ENCODE measurements at places on chromosomes 2 and 18.

DNA sequence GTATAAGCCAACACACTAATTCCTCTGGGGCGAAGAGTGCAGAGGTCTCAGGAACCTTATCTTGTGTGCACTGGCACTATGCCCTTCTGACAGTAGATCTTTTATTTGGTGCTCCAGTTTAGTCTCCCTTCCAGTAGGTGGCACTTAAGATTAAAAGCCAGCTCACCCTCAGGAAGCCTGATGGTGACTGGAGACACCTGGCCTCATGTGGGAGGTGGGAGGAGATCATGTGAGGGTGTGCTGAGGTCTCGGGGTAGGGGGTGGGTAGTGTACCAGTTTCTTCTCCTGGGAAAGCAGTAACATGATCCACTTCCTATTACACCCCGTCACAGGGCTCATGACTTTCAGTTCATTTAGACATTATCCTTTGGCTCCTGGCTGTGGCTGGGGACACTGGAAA, 654.9 kb downstream of the ADCYAP1 start:
- no peak for DNase-seq

- no peak for DNase-seq
These were observed 9.6 kb downstream of the CNDP2 start for GRCh38 chr18:74505776-74506175.

- peak; percentile 91 for DNase-seq
These were observed 1.1 kb upstream of the DUSP2 start for GRCh38 chr2:96146153-96146880.

- no peak for DNase-seq
These were observed 45.3 kb upstream of the TANC1 start for GRCh38 chr2:158923180-158923594.

GRCh38 chr2:237101118-237101979, 15.7 kb downstream of the COPS8 start:
- no peak for DNase-seq
